GM12864 (cell line): ENCODE measurements at places on chromosomes 6 and 20.

GRCh38 chr6:125888989-125889656 lies 67.4 kb upstream of the HINT3 start:
- DNase-seq: no peak

GRCh38 chr6:21161707-21162106 lies 431.8 kb upstream of the SOX4 start:
- no peak for DNase-seq

DNA sequence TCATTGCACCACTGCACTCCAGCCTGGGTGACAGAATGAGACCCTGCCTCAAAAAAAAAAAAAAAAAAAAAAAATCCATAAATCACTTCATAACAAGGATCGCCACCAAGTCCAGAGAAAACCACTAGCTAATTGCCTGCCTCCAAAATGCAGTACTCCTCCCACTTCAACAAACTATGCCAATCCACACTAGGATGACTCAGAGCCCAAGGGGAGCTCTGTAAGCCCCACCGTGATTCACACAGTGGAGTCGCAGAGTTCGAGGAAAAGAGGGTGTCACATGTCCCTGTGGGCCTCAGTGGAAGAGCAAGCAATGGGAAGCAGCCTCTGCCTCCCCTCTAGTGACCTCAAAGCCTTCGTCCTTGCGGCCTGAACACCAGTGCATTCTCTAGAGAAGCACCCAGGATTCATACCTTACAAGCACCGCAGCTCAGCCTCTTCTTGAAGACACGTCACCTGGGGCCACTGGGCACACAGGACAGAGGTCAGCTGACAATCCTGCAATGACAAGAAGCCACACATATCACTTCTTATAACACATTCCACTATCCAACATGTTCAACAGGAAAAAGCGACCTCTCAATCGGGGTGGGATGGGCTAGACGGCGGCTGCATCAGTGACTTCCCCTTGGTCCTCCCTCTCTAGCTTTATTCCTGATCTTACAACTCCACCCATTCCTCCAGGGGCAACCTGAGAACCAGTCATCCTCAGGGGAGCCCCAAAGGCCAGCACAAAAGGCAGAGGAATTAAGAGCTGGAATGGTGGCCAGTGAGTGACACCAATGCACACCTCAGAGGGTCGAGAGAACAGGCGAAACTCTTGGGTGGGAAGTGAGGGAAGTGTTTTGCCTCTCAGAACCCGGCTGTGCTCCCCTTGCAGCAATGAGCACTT lies 8.9 kb downstream of the SNHG17 start:
- DNase-seq: no peak

GRCh38 chr6:28978133-28978491 lies 27.0 kb downstream of the ZNF311 start:
- DNase-seq: no peak

- no peak for DNase-seq
Observed at GRCh38 chr6:145360865-145361264, 374.5 kb downstream of the EPM2A start.

DNA sequence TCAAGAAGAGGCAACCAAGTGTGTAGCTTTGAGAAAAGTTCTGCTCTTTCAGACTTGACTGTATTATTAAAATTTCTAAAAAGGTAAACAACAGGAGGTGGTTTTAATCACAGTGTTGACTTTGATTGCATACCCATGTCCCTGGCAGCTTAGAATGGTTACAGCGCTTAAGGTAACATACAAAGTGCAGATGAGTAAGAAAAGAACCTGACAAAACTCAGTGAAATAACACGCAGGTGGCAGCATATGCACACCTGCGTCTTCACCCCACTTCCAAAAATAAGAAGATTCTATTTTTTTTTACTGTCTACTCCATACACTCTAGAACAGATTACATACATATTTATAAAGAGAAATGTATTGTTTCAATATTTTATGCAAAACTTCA lies 233.5 kb downstream of the GMPR start:
- DNase-seq: no peak

DNA sequence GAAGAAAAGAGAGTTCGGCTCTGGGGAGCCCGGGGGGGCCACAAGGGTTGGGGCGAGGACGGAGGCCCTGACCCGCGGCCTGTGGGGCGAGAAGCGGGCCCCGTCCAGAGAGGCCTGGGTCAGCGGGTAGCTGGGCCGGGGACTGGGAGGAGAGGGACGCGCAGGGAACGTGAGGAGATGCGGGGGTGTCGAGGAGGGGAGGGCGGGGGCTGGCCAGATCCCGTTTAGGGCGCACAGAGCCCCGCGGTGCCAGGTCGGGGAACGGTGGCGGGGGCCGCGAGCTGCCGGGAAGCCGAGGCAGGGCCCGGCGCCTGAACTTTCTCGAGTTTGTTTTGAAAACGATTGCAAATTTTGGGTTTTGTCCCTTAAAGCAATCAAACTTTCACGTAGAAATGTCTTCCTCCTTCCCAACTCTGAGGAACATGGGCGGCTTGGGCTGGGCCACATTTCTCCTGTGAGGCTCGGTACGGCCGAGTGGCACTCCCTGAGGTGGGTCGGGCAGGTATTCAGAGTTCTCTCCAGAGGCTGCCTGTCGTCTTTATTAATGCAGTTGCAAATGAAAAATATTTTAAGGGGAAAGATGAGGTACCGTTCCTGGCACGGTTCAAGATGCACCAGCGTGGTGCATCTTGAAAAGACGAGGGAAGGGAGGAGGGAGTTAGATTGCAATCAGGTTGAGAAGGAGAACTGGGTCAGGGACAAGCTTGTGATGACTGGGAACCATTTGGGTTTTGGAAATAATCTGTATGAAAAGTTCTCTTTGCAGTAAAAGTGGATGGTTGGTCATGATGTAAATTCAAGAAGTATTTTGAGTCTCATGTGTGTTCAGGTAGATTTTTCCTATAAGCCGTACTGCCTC lies 972 bp downstream of the RNF8 start:
- no peak for DNase-seq

DNA sequence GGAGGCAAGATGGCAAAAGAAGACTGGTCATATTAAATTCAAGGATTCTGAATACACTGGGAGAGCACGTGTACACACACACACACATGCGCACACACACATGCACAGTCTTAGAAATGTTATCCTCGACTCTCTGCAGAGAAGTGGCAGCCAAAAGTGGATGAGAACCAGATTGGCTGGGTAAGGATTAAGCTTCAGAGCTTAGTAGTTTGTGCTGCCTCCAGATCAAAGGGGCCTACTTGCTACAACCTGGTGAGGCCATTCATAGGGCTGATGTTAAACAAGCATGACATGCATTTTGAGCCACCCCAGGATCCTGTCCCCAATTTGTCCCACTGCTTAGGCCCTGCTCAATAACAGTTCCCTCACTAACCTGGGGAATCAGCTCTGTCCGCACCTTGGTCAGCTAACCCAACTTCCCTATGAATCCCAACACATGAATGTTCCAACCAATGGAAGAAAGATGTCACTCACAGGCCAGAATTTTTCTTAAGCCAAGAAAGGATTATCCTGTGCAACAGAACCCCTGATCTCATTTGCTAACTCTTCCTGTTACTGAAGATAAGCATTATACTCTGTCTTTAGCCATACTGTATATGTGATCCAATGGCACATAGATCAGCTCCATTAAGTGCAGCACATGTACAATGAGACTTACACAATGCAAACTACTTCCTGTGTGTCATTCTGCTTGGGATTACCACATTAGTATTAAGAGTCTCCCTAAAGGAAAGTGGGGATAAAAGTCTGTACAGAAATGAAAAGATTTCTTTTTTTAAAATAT lies 31.0 kb downstream of the TOMM6 start:
- DNase-seq: no peak

GRCh38 chr20:25469558-25469957 lies 62.1 kb downstream of the GINS1 start:
- DNase-seq: no peak

- no peak for DNase-seq
Observed at GRCh38 chr20:57267158-57267821, 849 bp upstream of the BMP7 start.
